ENCODE measurements at places on chromosomes 6 and 20.

GRCh38 chr6:166989427-166990032, 9.7 kb upstream of the CEP43 start:
- no peak for DNase-seq

GRCh38 chr6:81682235-81682795, 70.2 kb downstream of the TENT5A start:
- no peak for DNase-seq

DNA sequence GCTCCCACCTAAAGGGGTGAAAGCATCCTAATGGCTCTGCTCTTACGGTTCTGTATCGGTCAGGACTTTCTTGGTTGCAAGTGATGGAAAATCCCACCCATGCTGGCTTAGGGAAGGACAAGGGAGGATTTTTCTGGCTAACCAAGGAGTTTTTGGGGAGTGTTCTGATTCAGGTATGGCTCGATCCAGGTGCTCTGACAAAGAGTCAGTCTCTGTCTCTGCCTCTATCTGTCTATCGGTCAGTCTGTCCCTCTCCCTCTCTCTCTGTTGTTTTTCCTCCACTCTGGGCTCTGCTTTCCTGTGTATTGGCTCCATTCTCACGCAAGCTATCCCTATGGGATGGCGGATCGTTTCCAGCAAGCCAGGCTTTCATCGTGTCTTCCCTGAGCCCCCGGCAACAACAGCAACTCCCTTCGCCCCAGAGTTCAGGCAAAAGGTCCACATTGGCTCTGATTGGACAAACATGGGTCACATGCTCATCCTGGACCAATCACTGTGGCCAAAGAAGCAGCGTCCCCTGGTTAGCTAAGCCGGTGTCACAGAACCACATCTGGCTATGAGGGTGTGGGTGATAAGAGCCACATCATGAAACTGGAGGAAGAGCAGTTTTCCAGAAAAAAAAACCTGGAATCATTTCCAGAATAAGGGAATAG, 160.3 kb downstream of the BMP7 start:
- DNase-seq: no peak

DNA sequence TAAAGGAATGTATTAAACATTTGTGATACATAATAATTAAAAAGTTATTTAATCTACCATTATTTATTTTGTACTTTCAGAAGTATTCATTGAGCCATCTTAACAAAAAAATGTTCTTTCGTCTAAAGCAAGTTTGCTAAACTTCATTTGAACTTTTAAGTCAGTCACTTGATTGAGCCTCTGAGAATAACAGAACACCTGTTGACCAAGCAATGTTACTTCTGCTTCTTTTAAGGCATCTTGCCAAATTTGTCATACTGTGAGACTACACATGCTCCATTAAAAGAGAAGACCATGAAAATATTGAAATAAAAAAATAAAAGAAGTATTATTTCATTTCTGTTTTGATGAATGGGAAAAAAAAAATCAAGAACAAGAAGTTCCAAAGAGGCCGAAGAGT, 141.8 kb upstream of the BMP5 start:
- DNase-seq: no peak

GRCh38 chr6:117547688-117548621, 54.4 kb downstream of the GOPC start:
- peak; percentile 73 for DNase-seq

DNA sequence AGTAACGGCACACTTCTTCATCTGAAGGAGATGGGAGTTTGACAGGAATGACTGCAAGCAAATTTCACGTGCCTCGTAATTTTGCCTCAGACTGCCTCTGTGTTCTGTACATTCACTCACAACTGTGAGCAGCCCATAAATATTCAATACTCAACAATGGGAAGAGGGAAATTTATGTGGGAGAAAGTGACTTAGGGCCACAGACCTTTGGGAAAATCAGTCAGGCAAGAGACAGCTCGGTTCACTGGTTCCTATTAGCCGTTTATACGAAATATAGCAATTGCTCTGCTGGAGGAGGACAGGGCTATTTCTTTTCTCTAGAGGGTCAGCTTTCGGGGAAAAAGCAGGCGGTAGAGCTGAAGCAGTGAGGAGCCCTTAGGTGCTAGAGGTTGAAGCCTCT, 28.0 kb downstream of the OPN5 start:
- DNase-seq: no peak

DNA sequence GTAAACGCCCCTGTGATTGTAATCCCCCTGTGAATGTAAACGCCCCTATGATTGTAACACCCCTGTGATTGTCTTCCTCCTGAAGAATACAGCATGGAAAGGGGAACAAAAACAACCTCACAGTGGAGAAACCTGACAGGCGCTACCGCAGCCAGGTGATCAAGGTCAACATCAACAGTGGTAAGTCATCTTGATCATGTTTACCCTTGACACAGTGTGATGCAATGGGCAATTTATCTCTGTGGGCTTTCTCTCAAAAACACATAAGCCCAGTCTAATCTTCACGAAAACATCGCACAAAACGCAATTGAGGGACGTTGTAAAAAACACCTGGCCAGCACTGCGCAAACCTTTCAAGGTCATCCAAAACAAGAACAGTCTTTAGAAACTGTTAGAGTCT, 277.2 kb downstream of the PRKN start:
- DNase-seq: no peak

DNA sequence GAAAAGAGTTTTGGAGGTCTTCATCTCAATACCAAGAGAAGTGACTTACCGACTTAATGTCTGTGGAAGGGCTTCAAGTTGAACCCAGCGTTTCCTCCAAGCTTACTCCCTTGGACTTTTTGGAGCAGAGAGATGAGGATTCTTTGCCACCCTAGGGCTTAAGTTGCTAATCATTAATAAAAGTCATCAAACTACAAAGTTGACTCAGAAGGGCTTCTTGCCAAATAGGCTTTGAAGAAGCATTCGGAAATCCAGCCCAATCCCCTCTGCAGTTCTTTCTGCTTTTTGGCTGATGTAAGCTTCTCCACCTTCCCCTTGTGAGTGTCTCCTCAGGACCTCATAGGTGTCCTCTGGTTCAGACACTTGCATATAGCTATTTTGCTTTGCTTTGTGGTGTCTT, at the start of gene SLC17A3:
Gene SLC17A3, minus strand, starts transcription at position 126 of the 400 bp plus-strand sequence. CDS start 5,856 bp downstream, outside the sequence.
- DNase-seq: no peak

- DNase-seq: no peak
Measured at GRCh38 chr20:46131396-46131795, 13.3 kb downstream of the CD40 start.

DNA sequence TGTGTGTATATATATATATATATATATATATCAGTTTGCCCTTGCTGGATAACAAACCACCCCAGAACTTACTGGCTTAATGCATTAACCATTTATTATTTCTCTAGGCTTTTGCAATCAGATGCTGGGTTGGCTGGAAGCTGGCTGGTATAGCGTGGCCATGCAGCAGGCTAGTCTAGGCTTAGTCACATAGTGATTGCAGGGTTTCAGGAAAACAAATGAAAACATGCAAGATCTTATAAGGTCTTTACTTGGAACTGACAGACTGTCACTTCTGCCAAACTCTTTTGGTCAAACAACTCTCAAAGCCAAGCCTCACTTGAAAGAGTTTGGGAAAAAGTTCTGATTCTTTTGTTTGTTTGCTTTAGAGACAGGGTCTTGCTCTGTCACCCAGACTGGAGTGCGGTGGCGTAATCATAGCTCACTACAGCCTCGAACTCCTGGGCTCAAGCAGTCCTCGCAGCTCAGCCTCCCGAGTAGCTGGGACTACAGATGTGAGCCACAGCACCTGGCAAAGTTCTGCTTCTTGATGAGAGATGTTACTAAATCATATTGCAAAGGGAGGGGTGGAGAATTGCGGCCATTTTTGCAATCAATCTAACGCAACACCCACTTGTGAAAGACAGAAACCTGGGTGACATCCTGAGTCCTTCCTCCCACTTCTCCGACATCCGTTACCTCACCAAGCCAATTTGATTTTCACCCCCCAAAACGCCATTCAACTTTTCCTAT, 74.6 kb upstream of the RNF24 start:
- DNase-seq: no peak

DNA sequence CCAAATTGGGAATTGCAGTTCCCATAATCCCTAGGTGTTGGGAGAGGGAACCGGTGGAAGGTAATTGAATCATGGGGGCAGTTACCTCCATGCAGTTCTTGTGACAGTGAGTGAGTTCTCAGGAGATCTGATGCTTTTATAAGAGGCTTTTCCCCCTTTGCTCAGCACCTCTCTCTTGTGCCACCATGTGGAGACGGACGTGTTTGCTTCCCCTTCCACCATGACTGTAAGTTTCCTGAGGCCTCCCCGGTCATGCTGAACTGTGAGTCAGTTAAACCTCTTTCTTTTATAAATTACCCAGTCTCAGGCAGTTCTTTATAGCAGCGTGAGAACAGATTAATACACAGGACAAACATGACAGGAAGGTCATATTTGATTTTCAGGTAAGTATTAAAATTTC, 25.3 kb upstream of the HECA start:
- DNase-seq: no peak

- no peak for DNase-seq
Measured at GRCh38 chr20:14604143-14604542, 266.7 kb upstream of the FLRT3 start.

- no peak for DNase-seq
Measured at GRCh38 chr6:30334075-30334783, 7.5 kb downstream of the TRIM39 start.
